ENCODE measurements at places on chromosomes 11 and 22.

GRCh38 chr11:7490535-7490934 is 5.2 kb downstream of the OLFML1 start:
- no peak for DNase-seq

GRCh38 chr11:110075847-110076208 is 17.4 kb upstream of the ZC3H12C start:
- no peak for DNase-seq

DNA sequence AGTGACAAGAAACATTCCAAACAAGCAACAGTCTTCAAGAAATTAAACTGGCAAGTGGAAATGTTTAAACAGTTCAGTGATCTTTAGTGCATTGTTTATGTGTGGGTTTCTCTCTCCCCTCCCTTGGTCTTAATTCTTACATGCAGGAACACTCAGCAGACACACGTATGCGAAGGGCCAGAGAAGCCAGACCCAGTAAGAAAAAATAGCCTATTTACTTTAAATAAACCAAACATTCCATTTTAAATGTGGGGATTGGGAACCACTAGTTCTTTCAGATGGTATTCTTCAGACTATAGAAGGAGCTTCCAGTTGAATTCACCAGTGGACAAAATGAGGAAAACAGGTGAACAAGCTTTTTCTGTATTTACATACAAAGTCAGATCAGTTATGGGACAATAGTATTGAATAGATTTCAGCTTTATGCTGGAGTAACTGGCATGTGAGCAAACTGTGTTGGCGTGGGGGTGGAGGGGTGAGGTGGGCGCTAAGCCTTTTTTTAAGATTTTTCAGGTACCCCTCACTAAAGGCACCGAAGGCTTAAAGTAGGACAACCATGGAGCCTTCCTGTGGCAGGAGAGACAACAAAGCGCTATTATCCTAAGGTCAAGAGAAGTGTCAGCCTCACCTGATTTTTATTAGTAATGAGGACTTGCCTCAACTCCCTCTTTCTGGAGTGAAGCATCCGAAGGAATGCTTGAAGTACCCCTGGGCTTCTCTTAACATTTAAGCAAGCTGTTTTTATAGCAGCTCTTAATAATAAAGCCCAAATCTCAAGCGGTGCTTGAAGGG is 6.0 kb downstream of the MALAT1 start:
- DNase-seq = no peak

DNA sequence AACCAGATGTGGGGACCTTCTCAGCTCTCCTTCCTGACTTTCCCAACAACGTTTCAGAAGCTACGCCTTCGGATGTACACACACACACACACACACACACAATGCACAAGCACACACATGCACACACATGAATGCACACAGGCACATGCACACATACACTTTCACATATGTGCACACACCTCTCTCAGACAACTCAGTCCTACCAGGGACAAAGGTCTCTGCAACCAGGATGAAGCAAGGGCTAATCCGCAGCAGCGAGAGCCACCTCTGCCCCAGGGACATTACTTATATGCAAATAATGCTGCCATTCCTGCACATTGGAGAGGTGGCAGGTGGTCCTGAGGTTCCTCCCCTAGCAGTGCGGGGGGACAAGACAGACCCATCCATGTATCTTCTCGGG is 27.4 kb upstream of the LINC01488 start:
- DNase-seq = no peak

DNA sequence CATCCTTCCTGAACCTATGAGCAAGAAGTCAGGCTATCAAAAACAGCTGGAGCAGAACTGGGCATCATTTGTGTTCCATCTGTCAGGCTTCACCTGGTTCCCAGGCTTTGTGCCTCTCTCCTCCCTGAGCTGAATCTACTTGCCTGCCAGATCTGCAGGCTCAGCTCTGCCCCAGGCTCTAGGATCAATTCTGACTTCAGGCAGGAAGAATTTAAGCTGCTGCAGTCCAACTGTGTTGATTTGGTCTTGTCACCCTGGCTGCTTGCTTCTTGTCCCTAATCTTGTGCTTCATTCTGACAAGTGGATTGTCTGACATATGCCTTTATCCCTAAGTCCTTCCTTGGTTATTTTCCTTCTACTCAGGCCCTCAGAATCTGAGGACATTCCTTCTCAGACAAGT is 31.6 kb upstream of the CADM1 start:
- DNase-seq = no peak

Measured in naive thymus-derived CD4-positive, alpha-beta T cell (primary cell).